ENCODE measurements at places on chromosomes 5 and 9.

- no peak for DNase-seq
Observed at GRCh38 chr9:93255494-93255867, 71.5 kb downstream of the WNK2 start.

DNA sequence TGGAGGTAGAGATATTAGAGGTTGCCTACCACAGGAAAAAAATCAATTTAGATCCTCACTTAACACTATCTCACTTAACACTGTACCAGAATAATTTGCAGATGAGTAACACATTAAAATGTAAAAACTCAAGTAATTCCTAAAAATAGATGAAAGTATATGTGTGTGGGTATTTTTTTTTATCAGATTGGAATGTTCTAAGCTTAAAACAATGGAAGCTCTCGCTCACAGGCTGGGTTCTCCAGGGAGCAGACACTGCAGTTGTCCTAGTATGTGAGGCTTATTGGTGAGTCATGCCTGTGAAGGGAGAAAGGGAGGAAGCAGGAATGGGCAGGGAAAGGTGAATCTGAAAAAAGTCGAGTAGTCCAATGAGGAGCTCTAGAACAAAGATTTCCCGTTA, 181.3 kb upstream of the ZNF608 start:
- no peak for DNase-seq

GRCh38 chr9:17018540-17019196, 116.2 kb upstream of the CNTLN start:
- DNase-seq: no peak

- no peak for DNase-seq
Observed at GRCh38 chr5:1111727-1112289, at the start of gene SLC12A7. TSS of gene SLC12A7 (minus strand) at chr5:1112063. CDS start at chr5:1111991, 72 bp downstream.
